ENCODE measurements at places on chromosomes 7 and 10.

- DNase-seq: no peak
Measured at GRCh38 chr7:155277385-155277994, 20.2 kb upstream of the INSIG1 start.

GRCh38 chr10:102740229-102740628, 3.5 kb upstream of the WBP1L start:
- DNase-seq: no peak

DNA sequence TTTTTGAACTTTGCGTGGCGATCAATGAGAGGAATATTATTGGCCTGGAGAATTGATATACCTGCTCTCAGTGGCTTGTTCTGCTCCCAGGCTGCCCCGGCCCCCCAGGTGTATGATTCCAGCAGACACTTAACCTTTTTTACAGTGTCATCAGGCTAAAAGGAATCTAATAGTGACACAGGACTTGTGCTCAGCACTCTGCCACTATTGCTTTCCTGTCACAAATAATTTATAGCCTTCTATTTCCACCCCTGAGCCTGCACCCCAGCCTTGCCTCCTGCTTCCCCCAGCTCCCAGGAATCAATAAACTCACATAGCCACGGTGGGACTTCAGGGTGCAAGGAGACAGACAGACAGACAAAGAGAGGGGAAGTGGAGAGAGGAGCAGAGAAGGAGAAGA, 28.3 kb downstream of the PAX2 start:
- DNase-seq: no peak

GRCh38 chr7:16587129-16587528, 58.4 kb downstream of the ANKMY2 start:
- no peak for DNase-seq

GRCh38 chr10:69338547-69339450, 60.5 kb downstream of the HK1 start:
- DNase-seq: no peak

DNA sequence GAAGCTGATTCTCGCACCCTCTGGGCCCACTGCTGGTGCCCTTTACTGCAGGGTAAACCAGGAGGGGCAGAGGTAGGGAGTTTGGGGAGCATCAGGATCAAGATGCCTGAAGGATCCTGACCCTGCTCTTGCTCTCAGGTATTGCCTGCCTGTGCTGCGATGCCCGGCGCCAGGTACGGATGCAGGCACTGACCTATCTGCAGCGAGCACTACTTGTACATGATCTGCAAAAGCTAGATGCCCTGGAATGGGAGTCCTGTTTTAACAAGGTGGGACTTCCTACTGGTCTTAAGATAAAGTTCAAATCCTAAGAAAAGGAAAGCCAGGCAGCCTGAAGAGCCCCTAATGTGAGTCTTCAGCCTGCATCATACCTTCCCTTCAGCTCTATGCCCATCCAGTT, 16.1 kb upstream of the NFKB2 start:
- no peak for DNase-seq

GRCh38 chr7:148276314-148277041, 314.1 kb upstream of the C7orf33 start:
- DNase-seq: peak; percentile 37

DNA sequence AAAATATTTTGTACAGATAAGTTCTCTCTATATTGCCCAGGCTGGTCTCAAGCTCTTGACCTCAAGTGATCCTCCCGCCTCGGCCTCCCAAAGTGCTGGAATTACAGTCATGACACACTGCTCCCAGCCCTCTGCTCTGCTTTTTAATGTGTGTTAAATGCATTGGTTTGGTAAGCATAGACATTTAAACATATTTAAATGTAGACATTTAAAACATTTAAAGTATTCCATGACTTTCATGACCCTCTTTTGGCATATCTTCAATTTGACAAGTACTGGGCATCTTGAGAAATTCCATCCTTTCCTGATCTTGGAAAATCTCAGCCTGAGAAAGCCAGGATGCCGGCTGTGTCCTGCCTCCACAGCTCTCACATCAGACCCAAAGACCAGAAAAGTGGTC, 5.2 kb upstream of the SAR1A start:
- DNase-seq: no peak

DNA sequence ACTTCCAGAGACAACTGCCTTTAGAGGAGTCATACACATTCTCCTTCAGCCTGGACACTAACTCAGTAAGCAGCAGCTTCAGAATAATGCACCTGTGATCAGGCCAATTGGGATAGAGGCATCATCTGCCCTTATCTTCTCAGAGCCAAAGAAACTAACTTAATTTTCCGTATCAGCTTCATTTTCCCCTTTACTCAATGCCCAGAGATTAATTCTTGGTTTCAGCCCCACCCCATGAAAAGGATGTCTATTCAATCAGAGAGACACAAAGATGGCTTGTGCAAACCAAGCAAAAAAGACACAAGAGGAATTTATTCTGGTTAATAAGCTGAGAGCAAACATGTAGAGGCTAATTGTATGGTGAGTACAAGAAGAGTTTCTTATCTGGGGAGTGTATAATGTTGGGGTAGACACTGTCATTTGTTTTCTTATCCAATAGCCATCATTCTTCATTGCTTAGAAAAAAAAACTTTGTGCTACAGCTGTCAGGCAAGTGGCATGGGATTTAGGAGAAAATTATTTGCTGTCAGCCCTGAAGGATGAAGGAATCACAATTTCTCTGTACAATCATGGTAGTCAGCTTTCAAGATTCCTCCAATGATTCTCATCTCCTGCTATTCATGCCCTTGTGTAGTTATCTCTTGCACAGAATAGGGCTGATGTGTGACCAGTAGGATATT, 38.7 kb upstream of the CCSER2 start:
- no peak for DNase-seq

DNA sequence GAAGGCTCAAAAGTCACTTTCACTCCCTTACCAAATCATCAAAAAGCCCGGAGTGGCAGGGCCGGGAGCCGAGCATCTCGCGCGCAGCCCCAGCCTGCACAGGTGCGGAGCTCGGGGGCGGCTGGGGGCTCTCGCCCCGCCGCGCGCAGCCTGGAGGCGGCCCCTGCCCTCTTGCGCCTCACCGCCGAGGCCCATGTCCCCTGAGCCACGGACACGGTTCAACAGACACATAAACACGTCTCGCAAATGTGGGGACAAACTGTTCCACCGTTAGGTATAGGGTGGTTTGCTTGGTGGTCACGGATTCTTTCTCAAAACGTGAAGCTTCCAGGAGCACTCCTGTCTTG, 700 bp downstream of the GSAP start:
- DNase-seq: no peak

GRCh38 chr7:106570146-106570545, 90.8 kb downstream of the CCDC71L start:
- no peak for DNase-seq

DNA sequence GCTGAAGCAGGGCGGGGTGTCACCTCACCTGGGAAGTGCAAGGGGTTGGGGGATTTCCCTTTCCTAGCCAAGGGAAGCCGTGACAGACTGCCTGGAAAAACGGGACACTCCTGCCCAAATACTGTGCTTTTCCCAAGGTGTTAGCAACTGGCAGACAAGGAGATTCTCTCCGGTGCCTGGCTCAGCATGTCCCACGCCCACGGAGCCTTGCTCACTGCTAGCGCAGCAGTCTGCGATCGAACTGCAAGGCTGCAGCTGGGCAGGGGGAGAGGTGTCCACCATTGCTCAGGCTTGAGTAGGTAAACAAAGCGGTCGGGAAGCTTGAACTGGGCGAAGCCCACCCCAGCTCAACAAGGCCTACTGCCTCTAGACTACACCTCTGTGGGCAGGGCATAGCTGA, 80.9 kb upstream of the DNAJB12 start:
- DNase-seq: no peak

GRCh38 chr7:135560631-135561030, 2.9 kb downstream of the NUP205 start:
- DNase-seq: no peak

- no peak for DNase-seq
Measured at GRCh38 chr7:39741942-39742623, 118.7 kb downstream of the RALA start.

DNA sequence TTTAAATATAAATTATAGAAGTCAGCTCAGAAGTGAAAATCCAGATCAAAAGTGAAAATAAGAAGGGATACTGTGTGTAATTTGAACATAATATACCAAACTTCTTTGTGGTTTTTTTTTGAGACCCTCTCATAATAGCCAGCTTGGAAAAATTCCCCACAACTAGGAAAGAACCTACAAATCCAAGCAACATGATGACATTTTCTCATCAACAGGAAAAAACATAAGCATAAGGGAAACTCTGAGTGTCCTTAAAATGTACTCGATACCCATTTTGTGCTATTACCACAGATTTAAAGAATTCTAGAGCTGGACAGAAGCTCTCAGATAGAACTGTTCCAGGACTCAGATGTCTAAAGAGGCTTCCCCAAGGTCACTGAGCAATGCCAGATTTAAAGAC, 214.8 kb upstream of the KLF14 start:
- no peak for DNase-seq

DNA sequence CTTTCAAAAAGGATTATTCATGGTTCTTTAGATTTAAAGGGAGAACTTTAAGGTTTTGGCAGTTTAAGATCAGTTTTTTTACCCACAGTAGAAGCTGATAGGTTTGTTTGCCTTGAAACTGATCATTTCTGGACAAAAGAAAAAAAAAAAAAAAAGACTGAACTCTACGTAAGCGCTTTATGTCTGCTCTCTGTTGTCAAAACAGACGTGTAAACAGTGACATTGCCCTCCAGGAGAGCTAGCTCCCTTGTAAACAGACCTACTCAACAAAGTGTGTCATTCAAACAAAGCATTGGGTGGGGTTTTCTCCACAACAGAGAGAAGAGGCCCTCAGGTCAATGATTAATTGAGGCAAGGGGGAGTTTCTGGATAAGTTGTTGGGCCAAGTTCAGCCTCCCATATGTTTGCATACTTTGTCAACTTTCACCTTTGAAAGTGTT, 568.1 kb upstream of the LRRN3 start:
- DNase-seq: no peak

DNA sequence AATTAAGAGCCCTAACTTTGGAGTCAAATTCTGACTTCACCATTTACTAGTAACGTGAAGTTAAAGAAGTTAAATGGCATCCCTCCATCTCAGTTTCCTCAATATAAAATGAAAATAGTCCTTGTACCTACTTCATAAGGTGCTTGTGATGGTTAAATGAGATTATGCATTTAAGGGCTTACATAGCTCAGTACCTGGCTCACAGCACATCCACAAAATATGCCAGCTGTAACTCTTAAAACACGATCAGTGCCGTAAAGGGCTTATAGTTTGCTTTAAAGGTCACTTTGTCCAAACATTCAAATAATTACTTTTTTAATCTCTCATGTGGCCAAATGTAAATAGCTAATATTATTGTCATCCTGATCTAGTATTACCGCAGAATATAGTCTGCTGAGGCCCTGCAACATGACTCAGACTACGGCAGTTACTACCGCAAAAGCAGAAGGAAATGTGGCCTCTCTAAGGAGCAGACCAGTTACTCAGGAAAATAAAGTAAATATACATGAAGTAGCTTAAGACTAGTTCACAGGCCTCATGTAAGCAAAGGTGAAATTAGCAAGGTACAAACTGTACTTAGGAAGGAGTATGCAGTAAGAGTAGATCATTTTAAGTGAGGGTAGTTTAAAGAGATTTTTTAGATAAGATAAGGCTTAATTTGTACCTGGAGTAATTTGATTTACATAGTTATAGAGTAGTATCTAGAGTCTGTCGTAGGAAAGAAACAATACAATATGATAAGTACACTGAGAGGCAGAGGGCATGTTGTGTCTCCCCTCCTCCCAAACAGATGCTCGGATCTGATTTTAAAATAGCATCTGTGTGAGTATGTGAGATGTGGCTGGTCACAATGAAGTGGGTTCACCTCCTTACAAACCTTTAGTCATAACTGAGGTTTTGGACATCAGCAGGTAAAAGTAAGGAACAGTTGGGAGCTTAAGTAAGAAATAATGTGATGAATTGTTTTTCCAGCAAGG, 13.1 kb downstream of the CASP2 start:
- DNase-seq: no peak

GRCh38 chr7:101486433-101487104, 123.9 kb downstream of the COL26A1 start:
- DNase-seq: no peak

- DNase-seq: no peak
Measured at GRCh38 chr10:74088722-74089121, 61.9 kb downstream of the AP3M1 start.

- DNase-seq: no peak
Measured at GRCh38 chr10:107051769-107052168, 112.7 kb downstream of the SORCS1 start.

DNA sequence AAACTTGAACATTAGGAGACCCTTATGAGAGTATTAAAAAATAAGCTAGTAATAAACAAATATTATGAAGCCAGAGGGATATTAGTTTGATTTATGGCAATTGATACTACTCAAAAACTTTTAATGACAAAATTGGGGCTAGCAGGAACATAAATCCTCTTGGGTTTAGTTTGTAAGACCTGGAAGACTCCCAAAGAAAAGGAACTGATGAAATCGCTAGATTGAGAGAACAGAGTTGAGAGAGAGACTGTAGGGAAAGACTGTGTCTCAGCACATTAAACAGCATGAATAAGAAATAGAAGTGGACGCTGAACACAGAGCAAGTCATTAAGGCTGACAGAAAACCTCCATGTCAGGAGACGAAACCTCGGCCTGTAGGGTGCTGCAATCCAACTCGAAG, 56.4 kb downstream of the ICA1 start:
- no peak for DNase-seq

DNA sequence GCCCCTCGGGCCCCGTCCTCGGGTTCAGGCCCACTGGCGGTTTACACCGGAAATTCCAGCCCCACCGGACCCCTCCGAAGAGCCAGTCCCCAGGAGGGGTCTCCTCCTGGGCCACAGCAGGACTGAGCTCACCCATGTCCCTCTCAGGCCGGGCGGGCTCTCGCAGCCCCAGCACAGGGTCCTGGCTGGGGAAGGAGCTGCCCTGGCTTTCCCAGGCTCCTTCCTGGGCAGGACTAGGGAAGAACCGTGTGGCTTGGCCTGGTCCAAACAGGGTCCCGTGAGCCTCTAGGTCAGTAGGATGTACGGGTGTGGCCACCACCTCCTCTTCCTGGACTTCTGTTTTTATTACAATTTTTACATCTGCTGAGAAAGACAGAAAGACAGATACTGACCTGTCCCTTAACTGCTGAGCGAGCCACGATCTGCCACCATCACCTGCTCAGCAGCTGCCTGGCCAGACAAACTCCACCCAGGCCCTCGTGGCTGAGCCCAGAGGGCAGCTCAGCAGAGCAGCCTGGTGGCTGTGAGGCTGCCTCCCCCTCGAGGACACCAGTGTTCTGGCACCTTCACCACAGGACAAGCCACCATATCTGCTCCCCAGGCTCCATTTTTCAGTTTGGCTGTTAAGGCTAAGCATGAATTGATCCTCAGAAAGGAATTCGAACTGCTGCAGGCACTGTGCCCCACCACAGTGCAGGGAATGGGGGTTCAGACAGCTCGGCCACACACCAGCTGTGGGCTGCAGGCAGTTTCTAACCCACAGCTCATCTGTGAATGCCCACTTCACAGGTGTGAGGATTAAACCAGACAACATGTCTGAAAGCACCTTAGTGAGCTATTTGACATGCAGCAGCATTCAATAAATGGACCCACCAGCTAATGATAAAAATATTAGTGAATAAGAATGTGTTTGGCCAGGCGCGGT, 14.5 kb upstream of the ZNF777 start:
- no peak for DNase-seq
